ENCODE measurements at places on chromosomes 7 and 10.

- DNase-seq = no peak
Observed at GRCh38 chr10:77635402-77636227, 2.0 kb downstream of the KCNMA1 start.

- DNase-seq = no peak
Observed at GRCh38 chr7:151275813-151276577, 27.5 kb upstream of the SMARCD3 start.

DNA sequence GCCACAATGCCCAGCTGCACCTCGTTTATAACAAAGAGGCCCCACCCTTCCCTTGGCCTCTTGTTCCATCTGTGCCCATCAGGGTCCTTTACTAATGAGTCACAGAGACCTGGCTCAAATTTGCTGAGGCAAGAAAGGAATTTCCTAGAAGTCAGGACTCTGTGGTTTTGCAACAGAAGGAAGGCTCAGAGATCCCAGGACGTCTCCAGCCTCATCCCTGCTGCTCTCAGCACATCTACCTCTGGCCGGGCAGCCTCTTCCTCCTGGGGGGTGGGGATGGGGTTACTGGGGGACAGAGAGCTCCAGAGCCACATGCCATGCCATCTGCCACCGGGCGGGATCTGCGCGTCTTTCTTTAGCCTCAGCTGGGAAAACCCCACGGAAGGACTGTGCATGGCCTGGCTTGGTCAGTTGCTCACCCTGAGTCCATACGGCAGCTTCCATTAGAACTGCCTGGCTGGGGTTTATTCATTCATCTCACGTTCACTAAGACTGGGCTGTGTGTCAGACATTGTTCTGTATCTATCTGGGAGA lies 41.9 kb upstream of the PSMG3 start:
- peak; percentile 18 for DNase-seq

- DNase-seq = no peak
Observed at GRCh38 chr10:86367152-86367951, 757 bp upstream of the GRID1 start.

- no peak for DNase-seq
Observed at GRCh38 chr10:117472872-117473271, 69.7 kb upstream of the EMX2 start.

GRCh38 chr7:117837841-117838240 lies 35.4 kb downstream of the CTTNBP2 start:
- DNase-seq = no peak

DNA sequence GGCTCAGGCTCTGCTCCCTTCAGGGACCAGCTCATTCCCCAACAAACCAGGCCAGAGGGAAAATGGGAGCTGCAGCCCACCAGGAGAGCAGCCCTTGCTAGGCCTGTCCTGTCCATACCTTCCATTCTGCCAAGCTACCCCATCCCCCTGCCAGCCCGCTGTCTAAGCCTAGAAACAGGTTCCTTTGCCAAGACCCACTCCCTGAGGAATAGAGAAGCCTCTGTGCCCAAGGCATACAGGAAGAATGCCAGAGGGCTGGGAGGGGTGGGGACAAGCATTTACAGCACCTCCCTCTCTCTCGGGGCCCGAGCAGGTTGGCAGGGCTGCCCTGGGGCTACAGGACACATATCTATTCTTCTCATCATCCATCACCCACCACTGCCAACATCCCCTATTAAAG lies 178.3 kb downstream of the GRID1 start:
- no peak for DNase-seq

DNA sequence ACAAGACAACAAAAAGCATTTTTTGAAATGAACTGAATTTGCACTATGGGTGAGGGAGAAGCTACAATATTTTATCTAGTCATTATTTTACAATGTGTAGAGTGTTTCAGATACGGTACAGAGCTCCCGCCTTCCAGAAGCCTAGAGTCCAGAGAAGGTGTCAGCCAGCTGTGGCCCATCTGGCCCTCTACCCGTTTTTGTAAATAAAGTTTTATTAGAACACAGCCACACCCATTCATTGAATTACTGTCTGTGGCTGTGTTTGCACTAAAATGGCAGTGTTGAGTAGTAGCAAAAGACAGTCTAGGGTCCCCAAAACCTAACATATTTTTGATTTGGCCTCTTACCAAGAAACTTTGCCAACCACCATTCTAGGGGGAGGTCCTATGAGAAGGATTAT lies 162.0 kb downstream of the JCAD start:
- no peak for DNase-seq

DNA sequence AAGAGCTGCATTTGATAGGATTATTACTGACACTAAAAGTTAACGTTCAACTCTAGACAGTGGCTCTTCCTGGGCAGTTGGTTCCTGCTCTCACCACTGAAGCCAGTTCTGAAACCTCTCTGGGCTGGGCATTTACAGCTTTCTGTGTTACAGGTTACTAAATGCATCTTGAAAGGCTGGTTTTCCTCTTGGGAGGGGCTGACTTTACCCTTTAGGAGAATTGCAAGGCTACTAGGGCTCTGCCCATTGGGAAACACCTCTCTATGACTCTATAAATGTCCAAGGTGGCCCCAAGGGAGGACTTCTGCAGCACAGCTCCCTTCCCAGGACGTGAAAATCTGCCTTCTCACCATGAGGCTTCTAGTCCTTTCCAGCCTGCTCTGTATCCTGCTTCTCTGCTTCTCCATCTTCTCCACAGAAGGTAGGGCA lies at the start of gene GPR15LG:
Gene GPR15LG (plus strand): TSS at position 301 of the 429 bp plus-strand sequence. CDS start 51 bp downstream, at position 352.
- DNase-seq = no peak

DNA sequence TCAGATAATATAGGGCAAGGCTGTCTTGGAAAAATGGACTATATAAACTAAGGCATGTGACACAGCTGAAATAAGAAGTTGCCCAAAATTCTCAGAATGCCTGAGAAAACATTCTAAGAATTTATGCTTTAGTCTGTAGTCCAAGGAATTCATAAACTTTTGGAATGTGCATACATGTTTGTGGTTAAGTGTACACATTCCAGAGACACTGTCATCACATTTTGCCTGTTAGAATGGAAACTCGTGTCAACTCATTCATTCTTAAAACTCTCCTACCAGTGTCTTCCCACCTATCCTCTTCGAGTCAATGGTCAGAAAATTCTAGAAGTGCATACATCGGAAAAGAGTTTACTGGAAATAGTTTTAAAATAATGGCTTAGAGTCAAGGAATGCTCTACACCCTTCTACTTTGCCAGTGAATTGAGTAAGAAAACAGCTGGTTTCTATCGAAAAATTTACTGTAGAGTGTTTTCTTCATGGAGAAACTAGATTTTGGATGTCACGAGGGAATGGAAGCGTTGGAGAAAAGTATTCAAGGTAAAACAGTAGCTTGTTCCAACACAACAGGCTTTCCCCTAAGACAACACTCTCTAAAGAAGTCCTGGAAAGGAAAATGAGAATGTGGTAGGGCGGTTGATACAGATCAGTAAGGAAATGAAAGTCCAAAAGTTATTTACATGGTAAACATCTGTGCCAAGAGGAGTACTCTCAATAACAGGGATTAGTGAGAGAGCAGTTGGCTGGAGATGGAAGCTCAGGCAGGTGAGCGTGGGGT lies 1177.6 kb upstream of the C7orf33 start:
- DNase-seq = peak; percentile 95

DNA sequence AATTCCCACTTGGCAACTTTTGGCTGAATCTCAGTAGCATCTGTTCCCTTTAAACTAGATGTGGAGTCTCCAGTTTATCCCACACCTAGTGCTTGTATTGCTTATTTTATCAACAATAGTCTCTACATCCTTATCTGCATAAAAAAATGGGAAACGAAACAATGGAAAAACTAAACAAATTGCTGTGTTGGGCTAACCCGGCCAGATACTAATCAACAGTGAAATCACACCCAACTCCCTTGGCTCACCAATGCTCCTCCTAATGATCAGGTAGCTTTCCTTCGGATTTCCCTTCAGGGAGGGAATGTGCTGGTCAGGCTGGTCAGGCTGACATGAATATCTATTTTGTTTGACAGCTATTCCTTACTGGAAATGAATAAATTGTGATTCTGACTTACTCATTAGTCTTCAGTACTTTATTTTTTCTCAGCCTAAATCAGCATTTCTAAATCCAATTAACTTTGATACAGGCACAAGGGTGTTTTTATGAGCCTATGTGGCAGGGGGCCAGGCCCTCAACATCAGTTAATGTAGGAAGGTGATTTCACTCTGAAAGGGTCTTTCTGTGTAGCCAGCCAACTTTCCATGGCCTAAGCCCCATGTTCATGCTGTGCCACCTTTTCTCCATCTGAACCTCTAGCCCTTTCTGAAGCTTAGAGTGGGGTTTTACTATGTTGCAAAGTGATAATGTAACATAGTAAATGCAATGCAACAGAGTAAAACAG lies 170.5 kb upstream of the NPSR1 start:
- DNase-seq = no peak

- no peak for DNase-seq
Observed at GRCh38 chr10:17210361-17210760, 8.9 kb upstream of the TRDMT1 start.

GRCh38 chr7:20403331-20403730 lies 72.6 kb downstream of the ITGB8 start:
- peak; percentile 50 for DNase-seq

- DNase-seq = no peak
Observed at GRCh38 chr10:35440016-35440415, 103.7 kb downstream of the CCNY start.

DNA sequence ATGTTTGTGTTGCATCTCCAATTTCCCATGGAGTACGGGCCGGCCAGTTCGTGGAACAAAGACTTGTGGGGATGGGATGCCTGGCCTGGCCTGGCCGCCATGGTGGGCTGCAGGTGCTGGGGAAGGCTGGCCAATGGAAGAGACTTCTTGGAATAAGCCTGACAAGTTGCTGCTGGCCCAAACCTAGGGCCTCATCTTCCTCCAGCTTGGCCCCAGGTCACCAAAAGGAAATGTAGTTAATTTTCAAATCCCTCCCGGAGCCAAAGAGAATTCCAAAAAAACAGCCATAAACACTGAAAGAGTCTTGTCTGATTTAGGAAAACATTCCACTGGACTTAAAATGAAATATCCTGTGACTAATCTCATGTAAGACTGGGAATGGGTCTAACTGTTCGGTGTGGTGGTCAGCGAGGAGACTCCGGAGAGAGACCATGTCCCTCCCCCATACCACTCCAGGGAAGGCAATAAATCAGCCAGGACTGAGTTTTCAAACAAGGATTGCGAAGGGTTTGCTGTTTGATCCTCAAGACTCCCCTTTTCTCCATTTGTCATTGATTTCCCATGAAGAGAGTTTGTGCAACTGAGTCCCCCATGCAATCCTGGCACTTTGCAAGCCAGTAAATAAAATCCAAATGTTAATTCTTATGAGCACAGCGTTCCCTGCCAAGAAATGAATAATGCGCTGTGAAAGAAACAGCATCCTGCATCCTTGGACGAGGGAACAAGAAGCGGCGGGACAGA lies 128.7 kb upstream of the HABP2 start:
- DNase-seq = peak; percentile 63

GRCh38 chr10:103713676-103714075 lies 141.7 kb downstream of the SH3PXD2A start:
- no peak for DNase-seq

DNA sequence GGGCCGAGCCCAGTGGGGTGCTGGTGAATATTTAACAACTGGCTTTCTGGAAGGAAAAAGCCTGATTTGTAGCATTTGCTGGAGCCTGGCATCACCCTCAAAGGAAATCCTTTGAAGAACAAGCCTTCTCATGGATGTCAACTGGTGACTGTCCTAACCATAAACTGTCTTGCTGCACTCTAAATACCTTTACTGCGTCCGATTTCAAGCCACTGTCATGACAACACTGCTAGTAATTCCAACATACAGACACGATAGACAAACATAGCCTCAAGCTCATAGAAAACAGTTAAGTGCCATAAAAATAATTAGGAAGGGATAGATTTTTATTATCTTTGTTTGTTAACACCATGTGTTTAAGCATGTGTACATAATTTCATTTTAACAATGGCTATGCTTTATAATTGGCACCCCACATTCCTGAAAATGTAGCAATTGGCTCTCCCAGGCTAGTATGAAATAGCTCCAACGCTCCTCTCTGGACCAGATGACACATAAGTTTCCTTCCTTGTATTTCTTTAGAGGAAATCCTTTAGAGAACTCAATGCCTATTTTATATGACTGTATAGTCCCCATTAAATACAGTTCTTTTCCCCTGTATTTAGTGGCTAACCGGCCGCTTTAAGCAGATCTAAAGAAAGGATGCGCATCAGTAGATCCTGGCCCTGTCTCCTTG lies 273.4 kb downstream of the PRPF18 start:
- DNase-seq = no peak

DNA sequence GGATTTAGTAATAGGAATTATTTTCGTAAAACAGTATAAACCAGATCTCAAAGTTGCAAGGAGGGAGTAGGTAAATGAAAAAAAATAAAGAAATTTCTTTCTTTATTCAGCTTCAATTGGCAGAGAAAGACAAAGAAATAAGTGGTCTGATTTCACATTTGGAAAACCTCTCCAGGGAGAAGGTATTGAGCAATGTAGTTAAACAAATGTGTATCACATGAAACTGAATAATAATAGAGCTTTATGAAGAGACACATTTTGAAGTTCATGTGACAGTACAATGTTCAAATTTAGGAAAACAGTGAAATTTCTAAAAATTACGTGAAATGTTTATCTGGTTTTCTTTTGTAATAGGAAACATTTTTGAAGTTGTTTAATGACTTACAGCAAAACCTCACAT lies 63.0 kb downstream of the TAX1BP1 start:
- no peak for DNase-seq

DNA sequence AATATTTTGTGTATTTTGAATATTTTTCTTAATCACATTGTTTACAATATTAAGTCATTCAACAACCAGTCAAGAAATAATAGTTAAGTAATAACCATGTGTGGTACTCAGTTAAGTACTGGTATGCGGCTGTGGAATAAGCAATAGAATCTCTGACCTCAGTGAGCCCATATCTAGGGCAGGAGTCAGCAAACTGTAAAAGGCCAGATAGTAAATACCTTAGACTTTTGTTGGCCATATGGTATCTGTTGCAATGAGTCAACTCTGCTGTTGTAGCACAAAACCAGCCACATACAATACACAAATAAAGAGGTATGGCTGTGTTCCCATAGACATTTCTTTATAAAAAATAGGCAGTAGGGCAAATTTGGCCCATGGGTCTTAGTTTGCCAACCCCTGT lies 311.6 kb upstream of the SEMA3A start:
- DNase-seq = no peak

GRCh38 chr10:73404690-73405089 lies 9.2 kb downstream of the ANXA7 start:
- no peak for DNase-seq

- no peak for DNase-seq
Observed at GRCh38 chr10:113225903-113226302, 275.9 kb downstream of the TCF7L2 start.

DNA sequence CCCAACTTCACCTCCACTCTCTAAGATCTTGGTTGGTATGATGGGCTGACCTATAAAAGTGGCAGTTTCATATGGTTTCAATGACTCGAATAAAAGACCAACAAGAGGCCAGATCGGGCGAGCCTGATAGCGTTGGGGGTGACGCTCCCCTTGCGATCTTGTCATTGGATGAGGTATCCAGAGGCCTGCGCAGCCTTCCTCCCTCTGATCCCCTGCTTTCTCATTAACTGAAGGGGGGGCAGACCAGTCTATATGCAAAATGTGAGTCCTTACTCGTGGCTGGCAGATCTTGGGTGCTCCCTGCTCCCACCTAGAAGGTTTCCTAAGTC lies 937 bp upstream of the COBL start:
- DNase-seq = no peak

- no peak for DNase-seq
Observed at GRCh38 chr10:53230651-53231050, 458.1 kb upstream of the MBL2 start.

- DNase-seq = no peak
Observed at GRCh38 chr7:13976594-13976993, 12.9 kb downstream of the ETV1 start.
